Spinal cord (tissue), 10 donors: ENCODE measurements at places on chromosomes 7 and 10. TPM values are rescaled to one million over a fixed set of nuclear protein-coding genes. Genes with fewer than 3 reads are reported as not detected.

- no peak for DNase-seq
Measured at GRCh38 chr10:48309711-48310226, 3.3 kb downstream of the MAPK8 start.

GRCh38 chr10:3805201-3805790 is 20.3 kb upstream of the KLF6 start:
- no peak for DNase-seq

DNA sequence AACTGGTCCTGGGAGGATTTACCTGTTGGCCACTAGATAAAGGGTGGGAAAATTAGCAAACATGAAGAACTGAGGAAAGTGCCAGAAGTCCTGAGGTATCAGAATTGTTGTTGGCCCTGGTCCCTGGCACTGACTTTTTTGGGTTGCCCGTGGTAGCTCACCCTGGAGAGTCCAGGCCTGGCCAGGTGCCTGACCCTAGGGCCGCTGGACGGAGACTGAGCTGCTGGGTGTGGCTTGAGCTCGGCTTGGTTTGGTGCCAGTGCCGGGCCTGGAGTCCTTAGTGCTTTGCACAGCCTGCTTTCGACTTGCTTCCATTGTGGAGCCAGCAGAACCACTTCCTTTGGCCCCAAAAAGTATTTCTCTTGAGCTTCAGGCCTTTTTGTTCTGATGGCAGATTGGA is 12.9 kb downstream of the MDH2 start:
- DNase-seq = no peak

GRCh38 chr7:135147341-135147898 is 452 bp upstream of the TMEM140 start:
- no peak for DNase-seq

DNA sequence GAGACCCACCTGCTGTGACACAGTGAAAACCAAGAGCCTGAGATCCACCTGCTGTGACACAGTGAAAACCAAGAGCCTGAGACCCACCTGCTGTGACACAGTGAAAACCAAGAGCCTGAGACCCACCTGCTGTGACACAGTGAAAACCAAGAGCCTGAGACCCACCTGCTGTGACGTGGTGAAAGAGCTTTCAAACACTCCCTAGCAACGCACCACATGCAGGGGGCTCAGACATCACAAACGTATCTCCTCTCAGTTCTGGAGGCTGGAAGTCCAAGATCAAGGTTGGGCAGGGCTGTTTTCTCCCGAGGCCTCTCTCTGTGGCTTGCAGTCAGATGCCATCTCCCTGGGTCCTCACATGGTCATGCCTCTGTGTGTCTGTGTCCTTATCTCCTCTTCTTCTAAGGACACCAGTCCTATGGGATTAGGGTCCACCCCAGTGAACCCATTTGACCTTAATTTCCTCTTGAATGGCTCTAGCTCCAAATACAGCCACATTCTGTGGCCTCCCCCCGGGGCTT is 43.8 kb downstream of the INSIG1 start:
- DNase-seq = no peak

DNA sequence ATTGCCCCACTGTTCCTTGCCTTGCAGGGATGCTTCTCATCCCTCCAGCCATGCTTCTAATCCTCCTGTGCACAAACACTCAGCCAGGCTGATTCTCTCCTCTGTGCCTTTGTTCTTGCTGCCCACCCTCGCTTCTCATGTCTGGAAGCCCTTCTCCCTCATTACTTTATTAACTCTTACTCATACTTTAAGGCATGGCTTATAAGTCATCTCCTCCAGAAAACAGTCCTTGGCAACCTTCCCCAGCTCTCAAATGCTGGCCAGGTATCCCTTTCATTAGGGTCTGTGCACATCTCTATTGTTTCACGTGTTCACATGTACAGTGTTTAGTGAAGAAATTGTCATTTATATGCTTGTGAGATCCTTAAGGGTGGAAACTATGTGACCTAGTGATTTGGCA is 62.9 kb downstream of the ITGB8 start:
- DNase-seq = no peak

DNA sequence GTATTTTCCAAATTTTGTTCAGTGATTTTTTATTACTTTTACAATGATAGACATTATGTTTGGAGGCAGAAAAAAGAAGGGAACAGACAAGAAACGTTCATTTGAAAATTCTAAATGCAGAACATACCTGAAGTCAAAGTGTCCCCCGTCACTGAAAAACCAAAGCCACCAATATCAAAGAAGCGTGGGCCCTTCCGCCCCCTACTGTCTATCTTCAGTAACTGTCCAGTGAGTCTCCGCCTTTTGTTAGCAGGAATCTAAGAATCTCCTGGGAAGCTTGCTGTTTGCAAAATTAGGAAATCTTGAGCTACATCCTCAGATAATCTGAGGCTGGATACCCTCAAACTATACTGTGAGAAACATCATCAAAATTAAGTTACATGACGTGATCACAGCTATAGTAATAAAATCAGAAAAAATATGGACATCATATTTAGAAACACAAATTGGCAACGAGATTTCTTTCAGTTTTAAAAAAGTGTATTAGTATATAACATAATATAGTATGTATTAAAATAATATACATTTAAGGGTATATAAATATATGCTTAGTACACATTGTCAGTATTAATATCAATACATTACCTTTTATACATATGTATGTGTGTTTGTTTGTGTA is 169.3 kb upstream of the AKR1E2 start:
- peak; percentile 65 for DNase-seq

DNA sequence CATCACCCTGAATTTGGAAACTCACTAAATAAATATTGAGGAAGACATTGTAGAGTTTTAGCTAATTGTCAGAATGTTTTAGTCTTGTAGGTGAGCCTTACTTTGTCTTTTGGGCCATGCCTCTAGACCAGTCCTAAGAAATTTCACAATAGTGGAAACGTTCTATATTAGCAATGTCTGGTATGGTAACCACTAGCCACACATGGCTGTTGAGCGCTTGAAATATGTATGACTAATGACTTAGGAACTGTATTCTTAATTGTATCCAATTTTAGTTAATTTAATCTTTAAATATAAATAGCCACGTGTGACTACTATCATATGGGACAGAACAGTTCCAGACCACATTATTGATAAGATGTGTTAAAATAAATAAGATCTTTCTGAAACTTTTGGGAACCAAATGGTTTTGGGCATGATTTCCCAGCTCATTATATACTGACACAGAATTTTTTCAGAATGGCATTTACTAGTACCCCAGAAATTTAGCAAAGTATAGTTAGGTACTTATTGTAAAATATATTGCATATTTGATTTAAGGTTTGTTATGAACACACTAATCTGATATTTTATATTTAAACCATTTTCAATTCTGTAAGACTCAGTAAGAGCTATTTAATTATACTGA is 95.0 kb downstream of the VPS50 start:
- DNase-seq = no peak

DNA sequence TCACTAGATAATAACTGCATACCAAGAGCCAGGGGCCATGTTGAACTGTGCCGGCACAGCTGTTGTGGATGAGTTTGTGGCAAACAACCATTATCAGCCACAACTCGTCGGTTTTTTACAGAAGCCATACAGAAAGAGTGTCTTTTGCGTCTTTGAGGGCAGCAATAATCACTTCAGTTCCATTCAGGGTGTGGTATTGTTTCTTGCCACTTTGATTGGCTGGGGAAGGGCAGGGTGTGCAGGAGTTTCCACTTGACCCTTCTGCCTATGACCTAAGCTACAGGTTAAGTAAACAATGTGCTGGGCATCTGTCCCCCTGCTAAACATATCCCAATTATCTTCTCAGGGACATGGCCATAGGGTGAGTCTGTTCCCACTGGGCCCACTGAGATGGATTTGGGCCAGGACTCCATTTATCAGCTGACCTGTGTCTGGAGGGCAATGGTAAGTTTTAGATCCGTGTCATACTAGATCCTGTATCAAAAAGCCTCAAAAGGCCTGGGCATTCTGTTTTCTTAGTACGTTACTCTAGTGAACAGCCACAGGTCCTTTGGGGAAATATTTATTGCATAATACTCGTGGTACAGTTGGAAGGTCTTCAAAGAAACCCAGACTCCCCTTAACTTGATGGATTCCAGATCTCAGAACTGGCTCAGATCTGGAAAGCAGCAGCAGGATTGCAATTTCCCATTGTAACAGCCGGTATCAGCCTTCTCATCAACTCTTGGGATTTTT is 15.9 kb downstream of the ZNF3 start:
- no peak for DNase-seq

GRCh38 chr10:22518167-22518724 is 172.9 kb downstream of the SPAG6 start:
- DNase-seq = no peak

Gene PTPRN2
- 18.1 TPM for total RNA-seq

Gene SUN3
- 0.40 TPM for total RNA-seq

Gene EBLN1
- total RNA-seq = not detected
